Stimulated activated CD4-positive, alpha-beta T cell treated with anti-CD3 and anti-CD28 coated beads, Interleukin-4, amount 100 ng/mL, for 24 hours (primary cell): ENCODE measurements at places on chromosomes 4 and X.

DNA sequence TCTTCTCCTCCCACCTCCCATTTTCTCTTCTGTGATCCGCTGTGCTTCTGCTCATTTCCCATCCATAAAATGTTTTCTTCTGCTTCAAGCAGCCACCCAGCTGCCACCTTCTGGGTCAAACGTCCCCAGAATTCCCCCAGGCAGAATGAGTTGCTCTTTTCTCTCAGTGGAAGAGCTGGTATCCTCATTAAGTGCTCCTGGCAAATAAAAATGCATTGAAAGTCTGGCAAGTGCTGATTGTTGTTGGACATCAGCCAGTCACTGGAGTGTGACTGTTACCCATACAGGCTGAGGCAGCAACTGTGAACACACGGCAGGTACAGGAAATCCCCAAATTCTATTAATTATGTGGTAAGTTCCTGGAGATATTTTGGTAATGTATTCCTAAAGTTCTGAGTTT lies 52.6 kb downstream of the LIMCH1 start:
- DNase-seq = no peak

DNA sequence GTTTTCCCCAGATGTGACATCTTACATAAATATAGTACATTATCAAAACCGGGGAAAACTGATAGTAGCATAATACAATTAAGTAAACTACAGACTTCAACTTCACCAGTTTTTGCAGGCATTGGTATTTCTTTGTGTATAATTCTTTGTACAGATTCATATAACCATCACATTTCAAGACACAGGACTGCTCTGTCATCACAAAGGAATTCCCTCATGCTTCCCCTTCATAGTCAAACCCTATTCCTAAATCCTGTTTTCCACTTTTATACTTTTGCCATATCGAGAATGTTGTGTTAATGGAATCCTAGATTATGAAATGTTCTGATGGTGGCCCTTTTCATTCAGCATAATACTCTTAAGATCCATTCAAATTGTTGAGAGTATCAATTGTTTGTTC lies 36.0 kb downstream of the STIM2 start:
- DNase-seq = no peak

DNA sequence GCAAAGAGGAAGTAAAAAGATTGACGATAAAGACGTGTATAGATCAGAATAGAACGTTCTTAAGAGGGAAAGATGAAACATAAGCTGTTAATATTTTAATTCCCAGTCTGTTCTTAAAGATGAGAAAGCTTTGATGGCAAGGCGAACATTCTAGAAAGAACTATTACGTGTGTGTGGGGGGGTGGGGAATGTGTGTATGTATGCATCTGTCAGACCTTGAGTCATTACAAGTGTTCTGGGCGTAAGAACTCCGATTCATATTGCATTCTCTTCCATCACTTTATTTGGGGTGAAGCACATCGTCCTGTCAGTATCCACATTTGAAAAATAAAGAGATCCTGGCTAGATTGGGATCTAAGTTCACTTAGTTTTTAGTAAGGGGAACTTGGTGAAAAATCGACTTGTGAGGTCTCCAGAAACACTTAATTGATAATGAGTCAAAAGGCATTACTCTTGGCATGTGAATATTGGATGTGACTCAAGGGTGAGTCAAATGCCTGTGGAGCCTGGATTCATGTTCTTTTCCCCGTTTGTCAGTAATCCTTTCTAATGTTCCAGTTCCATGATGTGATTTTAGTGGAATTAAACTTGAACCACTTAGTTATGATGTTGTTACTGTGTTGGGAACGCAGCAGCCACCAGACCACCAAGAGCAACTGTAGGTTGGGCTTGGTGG lies 3.1 kb downstream of the SMS start:
- no peak for DNase-seq

- DNase-seq = no peak
Measured at GRCh38 chr4:77142646-77143028, 14.4 kb upstream of the CCNG2 start.

DNA sequence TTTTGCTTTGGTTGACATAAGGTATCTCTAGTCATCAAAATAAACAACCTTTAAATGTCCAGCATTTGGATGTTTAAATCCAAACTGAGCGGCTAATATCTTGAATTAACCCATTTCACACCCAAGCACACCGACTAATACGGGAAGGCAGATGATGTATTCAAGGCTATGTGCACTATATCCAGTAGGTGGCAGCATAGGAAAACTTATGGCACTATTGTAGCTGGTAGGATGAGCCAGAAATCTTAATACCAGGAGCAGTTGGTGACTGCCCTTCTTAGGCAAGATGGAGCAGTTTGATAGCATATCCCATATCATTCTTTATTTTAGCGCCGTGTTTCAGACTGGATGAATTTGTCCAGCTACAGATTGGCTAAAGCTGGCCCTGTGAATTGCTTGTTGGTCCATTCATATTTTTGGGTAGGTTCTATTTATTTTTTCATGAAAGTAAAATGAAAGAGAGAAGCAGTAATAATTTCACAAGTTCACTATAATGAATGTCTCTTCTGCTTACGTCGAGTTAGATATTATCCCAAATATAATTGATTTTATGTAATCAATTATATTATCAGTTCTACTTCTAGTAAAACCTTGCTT lies 24.4 kb downstream of the UCHL1 start:
- DNase-seq = peak; percentile 48

- DNase-seq = no peak
Measured at GRCh38 chr4:100162027-100162685, 28.1 kb downstream of the DDIT4L start.

GRCh38 chr4:7539659-7540058 lies 104.9 kb upstream of the PSAPL1 start:
- DNase-seq = peak; percentile 17

- no peak for DNase-seq
Measured at GRCh38 chrX:40154250-40154852, 56.6 kb upstream of the BCOR start.

DNA sequence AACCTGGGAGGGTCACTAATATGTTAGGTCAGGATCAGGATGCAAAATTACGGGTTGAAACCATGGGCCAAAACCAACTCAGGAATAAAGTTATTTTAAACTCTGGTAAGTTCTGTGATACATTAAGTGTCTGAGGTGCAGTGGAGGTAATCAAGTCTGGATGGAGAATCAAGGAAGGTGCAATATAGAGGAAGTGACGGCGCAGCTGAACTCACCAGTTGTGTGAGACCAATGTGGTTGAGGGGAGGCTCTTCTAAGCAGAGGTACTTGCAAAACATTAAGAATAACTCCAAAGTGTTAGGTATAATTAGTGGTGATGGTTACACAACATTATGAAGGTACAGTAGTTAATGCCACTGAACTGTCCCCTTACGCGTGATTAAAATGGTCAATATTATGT lies 19.7 kb downstream of the GAB3 start:
- no peak for DNase-seq

DNA sequence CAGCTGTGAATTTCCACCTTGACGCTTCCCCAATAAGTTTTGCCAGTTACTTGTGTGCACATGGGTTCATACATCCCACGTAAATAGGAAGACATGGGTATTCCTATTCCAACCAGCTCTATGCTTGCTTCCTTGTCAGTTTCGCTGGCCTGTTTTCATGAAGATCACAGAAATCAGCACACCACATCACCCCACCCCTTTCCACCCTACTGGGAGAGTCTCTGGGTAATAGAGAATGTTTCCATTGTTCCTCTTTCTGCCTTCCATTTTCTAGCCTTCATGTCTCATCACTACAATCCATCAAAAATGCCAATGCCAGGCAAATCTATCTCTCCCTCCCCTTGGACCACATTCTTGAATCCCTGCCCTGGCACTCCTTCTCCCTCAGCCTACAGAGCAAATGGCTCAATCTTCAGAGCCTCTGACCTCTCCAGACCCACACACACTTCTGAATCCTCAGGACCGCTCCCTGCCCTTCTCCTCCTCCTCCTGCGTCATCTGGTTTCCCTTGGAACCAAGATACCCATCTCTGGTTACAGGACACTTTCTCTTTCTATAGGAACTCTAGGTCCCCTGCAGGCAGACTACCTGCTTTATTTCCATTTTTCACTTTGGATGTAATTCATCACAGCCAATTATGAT lies 323.3 kb downstream of the DHX15 start:
- DNase-seq = no peak

- no peak for DNase-seq
Measured at GRCh38 chr4:154120006-154120676, 331.3 kb upstream of the SFRP2 start.

GRCh38 chr4:7941965-7942496 lies 2.4 kb upstream of the AFAP1 start:
- no peak for DNase-seq
